NCI-H446 treated with DMSO at 0.1 percent for 48 hours (cell line): ENCODE measurements at places on chromosomes 5 and 9.

DNA sequence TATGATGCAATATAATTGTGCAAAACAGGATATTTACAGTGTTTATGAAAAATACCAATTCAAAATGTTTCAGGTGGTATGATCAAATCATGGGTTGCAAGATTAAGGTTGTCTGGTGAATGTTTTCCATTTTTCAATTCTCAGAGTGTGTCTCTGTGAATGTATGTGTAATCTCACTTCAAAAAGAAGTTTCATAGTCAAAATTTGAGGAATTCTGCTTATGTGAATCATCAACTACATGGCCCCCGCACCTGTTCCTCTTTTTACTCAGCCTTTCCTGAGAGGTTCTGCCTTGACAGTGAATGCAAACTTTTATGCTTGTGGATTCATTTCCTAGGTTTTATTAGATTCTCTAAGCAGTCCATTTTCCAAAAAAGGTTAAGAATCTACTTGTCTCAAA, 32.1 kb downstream of the KCTD16 start:
- DNase-seq = no peak

- DNase-seq = no peak
These were observed 366.0 kb downstream of the HTR1A start for GRCh38 chr5:63596254-63596653.

DNA sequence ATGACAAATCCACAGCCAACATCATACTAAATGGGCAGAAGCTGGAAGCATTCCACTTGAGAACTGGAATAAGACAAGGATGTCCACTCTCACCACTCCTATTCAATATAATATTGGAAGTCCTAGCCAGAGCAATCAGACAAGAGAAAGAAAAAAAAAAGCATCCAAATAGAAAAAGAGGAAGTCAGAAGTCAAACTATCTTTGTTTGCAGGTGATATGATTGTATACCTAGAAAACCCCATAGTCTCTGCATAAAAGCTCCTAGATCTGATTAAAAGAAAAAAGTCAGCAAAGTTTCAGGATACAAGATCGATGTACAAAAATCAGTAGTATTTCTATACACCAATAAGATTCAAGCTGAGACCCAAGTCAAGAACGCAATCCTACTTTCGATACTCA, 66.1 kb downstream of the OSMR start:
- DNase-seq = no peak

- DNase-seq = no peak
These were observed 192.0 kb upstream of the PPP1R26 start for GRCh38 chr9:135287627-135288026.

DNA sequence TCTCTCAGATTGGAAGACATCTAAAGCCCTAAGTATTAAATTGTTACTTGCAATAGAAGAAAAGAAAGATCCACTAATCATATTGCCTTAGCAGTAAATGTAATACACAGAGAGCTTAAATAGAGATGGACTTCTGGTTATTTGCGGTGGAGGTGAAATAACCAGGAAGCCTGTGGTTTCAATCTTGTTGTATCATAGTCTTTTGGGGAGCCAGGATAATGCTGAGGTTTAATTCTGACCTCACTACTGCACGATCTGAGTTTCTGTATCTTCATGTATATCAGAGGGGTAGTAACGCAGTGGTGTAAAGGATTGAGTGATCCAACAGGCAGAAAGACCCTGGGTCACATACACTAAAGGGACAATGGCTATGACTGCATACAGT, 71.7 kb downstream of the ANKRD55 start:
- DNase-seq = no peak
